ENCODE measurements at places on chromosomes 11 and 22.

DNA sequence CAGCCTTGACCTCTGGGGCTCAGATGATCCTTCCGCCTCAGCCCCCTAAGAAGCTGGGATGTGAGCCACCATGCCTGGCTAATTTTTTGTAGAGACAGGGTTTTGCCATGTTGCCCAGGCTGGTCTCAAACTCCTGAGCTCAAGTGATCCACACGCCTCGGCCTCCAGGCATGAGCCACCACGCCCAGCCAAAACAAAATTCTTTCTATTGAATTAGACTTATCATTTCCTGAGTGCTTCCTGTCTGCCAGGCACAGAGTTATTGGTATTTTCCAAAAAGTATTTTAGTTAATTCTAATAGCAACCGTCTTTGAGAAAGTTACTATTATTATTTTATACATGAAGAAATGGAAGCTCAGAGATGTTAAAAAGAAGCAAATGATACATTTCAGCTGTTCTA, 61.4 kb upstream of the LMO2 start:
- DNase-seq: no peak

DNA sequence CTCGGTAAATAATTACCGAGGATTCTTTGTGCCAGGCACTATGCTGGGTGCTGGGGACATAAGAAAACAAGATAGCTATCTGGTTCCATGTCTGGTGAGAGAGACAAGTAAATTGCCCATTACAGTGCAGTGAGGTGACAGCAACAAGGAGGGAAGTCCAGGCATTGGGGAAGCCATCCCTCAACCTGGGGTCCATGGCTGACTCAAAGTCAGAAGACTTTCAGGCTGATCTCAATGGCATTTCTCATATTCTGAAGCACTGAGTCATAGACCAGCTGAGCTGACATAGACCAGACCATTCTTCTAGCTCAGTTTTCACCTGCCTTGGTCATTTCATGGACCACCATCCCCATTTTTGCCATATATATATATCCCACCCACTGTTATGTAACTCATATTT, 158.8 kb downstream of the TTC17 start:
- DNase-seq: no peak

DNA sequence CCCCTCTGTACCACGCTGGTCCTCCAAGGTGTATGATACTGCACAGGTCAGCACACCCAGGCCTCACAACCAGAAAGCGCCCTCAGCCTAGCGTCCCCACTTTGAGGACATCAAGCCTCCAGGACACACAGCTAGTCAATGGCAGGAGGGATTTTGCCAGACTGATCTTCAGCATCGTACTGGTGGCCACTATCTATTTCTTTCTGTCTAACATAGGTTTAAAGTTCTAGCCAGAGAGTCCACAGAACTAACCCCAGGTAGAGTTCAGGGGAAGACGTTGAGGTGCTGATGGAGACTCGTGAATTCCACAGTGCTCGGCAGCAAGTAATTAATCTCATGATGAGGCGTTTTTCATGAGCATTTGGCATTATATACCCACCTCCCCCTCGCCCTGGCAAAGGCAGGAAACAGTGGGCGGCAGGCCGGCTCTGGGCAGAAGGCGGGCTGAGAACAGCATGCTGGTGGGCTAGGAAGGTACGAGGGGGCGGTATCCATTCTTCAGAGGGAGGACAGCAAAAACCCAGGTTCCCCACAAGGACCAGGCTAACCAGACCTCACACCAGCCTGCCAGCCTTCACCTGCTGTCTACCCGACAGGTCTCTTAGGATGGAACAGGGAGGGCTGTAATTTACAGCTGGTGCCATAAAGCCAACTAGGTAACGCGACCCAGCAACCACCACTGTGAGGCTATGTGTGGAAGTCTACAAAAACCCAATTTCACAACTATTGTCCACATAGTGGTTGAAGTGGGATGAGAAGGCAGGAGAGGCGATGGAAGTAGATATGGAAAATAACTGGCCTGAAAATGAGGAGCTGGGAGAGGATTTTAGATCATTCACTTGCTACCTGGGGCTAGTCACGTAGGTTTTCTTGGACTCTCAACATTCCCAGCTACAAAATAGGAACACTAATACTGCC, 18.5 kb downstream of the MYH9 start:
- DNase-seq: no peak

GRCh38 chr11:31798554-31799434, 12.3 kb downstream of the PAX6 start:
- DNase-seq: no peak

- no peak for DNase-seq
Observed at GRCh38 chr11:16780146-16780545, 41.7 kb downstream of the C11orf58 start.

DNA sequence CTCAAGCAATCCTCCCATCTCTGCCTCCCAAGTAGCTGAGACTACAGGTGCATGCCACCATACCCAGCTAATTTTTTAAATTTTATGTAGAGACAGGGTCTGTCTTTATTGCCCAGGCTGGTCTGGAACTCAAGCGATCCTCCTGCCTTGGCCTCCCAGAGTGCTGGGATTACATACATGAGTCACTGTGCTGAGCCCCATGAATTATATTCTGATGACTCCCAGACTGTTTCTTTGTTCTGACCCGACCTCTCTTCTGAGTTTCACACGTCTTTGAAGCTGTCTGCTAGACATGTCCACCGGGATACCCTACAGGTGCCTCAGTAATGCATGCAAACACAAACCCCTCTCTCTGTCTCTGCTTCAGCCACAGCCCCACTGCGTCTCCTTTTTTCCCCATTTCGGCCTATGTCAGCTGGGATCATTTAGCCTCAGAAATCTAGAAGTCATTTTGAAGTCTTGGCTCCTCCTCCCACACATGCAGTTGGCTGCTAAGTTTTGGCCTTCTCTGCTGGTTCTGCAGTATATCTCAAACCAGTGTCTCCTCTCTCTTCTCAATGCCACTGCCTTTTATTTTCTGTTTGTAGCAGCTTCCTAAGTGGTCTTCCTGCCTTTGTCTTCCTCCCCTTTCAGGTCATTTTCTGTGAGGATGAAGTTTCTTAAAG, 4.8 kb downstream of the VPS26B start:
- no peak for DNase-seq

GRCh38 chr11:46849631-46850030, 3.6 kb upstream of the CKAP5 start:
- DNase-seq: no peak

GRCh38 chr11:120682866-120683265, 171.3 kb downstream of the GRIK4 start:
- DNase-seq: no peak

- DNase-seq: no peak
Observed at GRCh38 chr22:24423519-24424000, 3.8 kb upstream of the ADORA2A start.

- no peak for DNase-seq
Observed at GRCh38 chr11:20561915-20562314, 37.5 kb upstream of the SLC6A5 start.

Measured in KBM-7 (cell line).